ENCODE measurements at places on chromosomes 12 and 14.

- DNase-seq, result no peak
Observed at GRCh38 chr12:52010152-52010622, 3.4 kb downstream of the TAMALIN start.

- DNase-seq, result no peak
Observed at GRCh38 chr12:69908203-69908602, 83.2 kb downstream of the MYRFL start.

DNA sequence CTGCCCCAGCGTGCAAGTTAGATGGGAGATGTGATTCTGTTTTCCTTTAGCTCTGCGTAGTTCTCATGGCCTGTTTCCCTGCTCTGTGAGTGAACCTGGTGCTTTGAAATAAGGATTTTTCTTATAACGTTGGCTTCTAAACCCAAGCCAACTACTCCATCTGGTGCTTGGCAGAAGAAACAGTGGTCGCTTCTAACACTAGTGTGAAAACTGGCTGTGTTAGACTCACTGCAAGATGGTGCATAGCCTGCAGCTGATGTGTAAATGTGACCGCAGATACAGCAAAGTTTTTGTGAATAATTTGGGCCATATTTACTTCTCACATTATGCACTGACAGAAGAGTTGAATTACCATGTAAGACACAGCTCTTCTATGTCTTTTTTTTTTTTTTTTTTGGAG, 12.2 kb downstream of the GTF2H3 start:
- DNase-seq, result no peak

- DNase-seq, result no peak
Observed at GRCh38 chr12:63206909-63207308, 55.9 kb upstream of the AVPR1A start.

All from stimulated activated CD8-positive, alpha-beta memory T cell treated with anti-CD3 and anti-CD28 coated beads, Interleukin-4, amount 100 ng/mL, for 1 hour (primary cell).